ENCODE measurements at places on chromosomes 2 and 18.

DNA sequence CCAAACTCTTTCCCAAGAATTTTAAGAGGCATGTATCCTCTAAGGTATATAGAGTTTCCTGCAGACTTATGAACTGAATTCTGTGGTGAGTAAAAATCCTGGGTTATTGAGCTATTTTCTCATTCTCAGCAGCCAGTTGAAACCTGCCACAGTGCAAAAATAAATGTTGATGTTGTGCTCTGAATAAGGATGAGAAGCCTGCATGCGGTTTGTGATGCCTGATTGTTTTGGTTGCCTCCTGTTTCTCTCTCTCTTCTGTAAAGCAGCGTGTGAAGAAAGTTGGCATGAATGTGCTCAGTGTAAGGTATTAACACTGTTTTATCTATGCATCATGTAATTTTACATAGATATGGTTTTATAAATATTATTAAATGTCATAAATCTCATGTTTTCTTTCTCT is 452.6 kb downstream of the CDH2 start:
- no peak for DNase-seq

GRCh38 chr2:240166191-240166590 is 25.7 kb upstream of the OTOS start:
- no peak for DNase-seq

- no peak for DNase-seq
Measured at GRCh38 chr18:47342566-47342965, 91.1 kb upstream of the SKOR2 start.

DNA sequence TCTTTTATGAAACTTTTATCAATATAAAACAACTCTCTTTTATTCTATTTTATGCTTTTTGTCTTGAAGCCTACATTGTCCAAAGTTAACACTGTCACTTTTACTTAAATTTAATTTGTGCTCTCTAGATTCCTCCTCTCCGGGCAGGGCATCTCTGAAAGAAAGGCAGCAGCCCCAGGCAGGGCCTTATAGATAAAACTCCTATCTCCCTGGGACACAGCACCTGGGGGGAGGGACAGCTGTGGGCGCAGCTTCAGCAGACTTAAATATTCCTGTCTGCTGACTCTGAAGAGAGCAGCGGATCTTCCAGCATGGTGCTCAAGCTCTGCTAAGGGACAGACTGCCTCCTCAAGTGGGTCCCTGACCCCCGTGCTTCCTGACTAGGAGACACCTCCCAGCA is 447.7 kb upstream of the FANCL start:
- DNase-seq, result no peak

DNA sequence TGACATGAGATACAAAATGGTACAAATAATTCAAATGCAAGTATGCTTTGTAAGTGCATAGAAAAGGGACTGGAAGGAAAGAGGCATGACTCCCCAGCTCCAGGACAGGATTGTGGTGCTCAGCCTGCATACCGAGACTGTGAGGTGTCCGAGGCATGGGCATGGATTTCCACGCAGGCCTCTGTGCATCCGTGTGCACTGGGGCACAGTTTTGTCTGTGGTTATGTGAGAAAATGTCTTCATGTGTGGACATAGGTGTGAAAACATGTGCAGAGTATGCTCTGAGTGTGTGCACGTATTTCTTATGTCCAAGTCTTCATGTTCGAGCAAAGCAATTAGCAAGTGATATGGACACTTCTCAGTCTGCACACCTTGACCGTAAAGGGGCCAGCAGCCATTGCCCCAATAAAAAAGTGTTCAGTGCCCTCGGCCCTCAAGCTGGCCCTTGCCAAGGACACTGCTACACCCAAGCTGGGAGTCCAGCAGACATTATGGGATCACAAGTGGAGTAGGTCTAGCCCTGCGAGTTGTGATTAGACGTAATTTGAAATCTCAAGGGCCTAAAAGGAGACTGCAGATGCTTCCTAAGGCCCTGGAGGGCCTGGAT is 120.7 kb downstream of the CYP26B1 start:
- DNase-seq, result no peak

- DNase-seq, result no peak
Measured at GRCh38 chr2:40138314-40138713, 313.6 kb downstream of the SLC8A1 start.

- no peak for DNase-seq
Measured at GRCh38 chr18:73023975-73024374, 156.2 kb upstream of the NETO1 start.

- DNase-seq, result peak; percentile 9
Measured at GRCh38 chr2:200756618-200757321, 54.9 kb upstream of the BZW1 start.
